Fibroblast of lung (primary cell): ENCODE measurements at places on chromosomes 4 and X. TPM values are rescaled to one million over a fixed set of nuclear protein-coding genes. Genes with fewer than 3 reads are reported as not detected.

Gene SERPINA7
- not detected in 2 replicates for total RNA-seq

Gene TRIM60
- not detected in 2 replicates for total RNA-seq

Gene GAGE13
- not detected in 2 replicates for total RNA-seq

Gene AR
- 8.0 and 15.0 TPM in 2 replicates for total RNA-seq

Gene PAK3
- total RNA-seq = 1.3 and 2.0 TPM in 2 replicates

Gene CCDC158
- 1.3 and 1.5 TPM in 2 replicates for total RNA-seq

Gene NRK
- total RNA-seq = 0.50 and 0.77 TPM in 2 replicates

Gene NPNT
- 5.9 and 20.3 TPM in 2 replicates for total RNA-seq

Gene DIPK2B
- not detected in 2 replicates for total RNA-seq

Gene DCHS2
- under 0.01 TPM in 1 of 2 replicates, not detected in the other for total RNA-seq

Gene SCRG1
- 0.17 and 1.0 TPM in 2 replicates for total RNA-seq

Gene FRMPD4
- 0.50 and 0.77 TPM in 2 replicates for total RNA-seq

Gene NPY2R
- total RNA-seq = not detected in 2 replicates

Gene CLDN22
- under 0.01 TPM in 1 of 2 replicates, not detected in the other for total RNA-seq

Gene CENPVL1
- not detected in 2 replicates for total RNA-seq
